Dermis blood vessel endothelial cell (primary cell): ENCODE measurements at places on chromosomes 3 and 15. TPM values are rescaled to one million over a fixed set of nuclear protein-coding genes. Genes with fewer than 3 reads are reported as not detected.
A peak's percentile ranks its signal among the peaks of the same experiment; 100 is the strongest.

GRCh38 chr3:193621127-193621526 is 28.1 kb downstream of the OPA1 start:
- DNase-seq = no peak

DNA sequence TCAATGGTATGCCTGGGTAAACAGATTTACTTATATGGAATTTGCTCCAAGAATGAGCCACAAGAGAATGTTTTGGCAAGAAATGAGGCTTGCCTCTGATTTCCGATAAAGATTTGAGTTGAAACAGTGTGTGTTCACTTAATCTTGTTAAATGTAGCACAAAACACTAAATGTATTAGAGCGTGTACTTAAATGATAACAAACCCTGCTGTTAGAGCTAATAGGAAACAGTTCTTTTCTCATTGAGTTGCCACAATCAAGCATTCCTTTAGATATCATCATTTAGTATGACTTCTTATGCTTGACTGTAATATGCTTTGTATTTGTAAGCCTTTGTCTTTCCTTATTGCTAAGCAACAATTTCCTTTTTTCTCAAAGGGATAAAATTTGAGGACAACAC is 353.6 kb upstream of the ZNF717 start:
- DNase-seq = no peak

MBNL1 gene
- total RNA-seq = 389 and 524 TPM in 2 replicates

DNA sequence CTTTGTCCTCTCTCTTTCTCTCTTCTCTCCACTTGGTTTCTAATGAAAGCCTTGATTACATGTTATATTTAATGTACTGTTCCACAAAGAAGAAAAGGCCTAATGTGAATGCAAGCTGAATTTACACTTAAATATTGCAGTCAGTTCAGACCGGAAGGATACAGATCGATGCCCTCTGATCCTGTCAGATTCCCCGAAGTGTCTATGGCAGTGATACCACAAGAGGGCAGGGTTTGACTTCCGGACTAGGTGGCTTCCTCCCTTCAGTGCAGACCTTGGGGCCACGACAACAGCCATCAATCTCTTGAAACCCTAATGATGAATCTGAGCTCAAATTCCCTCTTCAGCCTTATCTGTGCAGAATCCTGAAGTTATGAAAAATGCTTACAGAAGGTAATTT is 29.5 kb downstream of the AGTR1 start:
- peak; percentile 7 for DNase-seq

- DNase-seq = peak; percentile 64
Observed at GRCh38 chr3:21435871-21436270, 315.1 kb downstream of the ZNF385D start.

GRCh38 chr3:94251566-94251965 is 188.7 kb downstream of the NSUN3 start:
- no peak for DNase-seq

COMMD2 gene
- total RNA-seq = 30.8 and 38.1 TPM in 2 replicates

AADAC gene
- total RNA-seq = 0.19 TPM in 1 of 2 replicates, not detected in the other

GRCh38 chr3:197394464-197395321 is 96.3 kb upstream of the DLG1 start:
- peak; percentile 48 for DNase-seq

DNA sequence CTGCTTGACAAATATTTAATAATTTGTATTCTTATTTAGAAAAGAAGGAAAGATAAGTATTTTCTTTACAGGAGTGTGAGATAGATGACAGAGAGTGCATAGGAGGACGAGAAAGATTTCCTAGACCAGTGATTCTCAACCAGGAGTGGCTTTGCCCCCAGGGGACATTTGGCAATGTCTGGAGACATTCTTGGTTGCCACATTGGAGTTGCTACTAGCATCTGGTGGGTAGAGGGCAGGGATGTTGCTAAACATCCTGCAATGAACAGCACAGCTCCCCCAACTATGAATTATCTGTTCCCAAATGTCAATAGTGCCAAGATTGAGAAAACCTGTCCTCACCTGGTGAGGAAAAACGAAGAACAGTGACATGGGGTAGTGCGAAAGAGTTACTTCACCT is 30.8 kb upstream of the MINAR1 start:
- no peak for DNase-seq

DNA sequence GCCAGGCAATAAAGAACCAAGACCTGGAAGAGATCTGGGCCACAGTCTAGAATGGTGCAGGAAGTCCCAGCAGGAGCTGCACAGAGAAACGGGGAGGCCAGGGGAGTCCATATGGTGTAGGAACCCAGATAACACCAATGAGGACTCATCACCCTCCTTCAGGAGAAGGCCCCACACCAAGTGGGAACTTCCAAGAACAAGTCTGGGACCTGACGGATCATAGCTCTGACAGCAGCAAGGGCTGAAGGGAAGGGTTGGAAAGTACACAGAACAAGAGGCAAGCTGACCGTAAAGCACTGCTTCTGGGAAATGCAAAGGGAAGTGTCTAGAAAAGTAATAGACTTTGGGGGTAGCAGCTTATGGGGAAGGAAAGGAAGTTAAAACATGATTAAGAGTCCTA is 34.5 kb downstream of the ANO10 start:
- DNase-seq = no peak

PLSCR2 gene
- 0.33 and 0.34 TPM in 2 replicates for total RNA-seq

- DNase-seq = no peak
Observed at GRCh38 chr3:22660606-22661005, 542.5 kb upstream of the UBE2E2 start.

SEMA5B gene
- total RNA-seq = 0.05 TPM in 1 of 2 replicates, not detected in the other

DNA sequence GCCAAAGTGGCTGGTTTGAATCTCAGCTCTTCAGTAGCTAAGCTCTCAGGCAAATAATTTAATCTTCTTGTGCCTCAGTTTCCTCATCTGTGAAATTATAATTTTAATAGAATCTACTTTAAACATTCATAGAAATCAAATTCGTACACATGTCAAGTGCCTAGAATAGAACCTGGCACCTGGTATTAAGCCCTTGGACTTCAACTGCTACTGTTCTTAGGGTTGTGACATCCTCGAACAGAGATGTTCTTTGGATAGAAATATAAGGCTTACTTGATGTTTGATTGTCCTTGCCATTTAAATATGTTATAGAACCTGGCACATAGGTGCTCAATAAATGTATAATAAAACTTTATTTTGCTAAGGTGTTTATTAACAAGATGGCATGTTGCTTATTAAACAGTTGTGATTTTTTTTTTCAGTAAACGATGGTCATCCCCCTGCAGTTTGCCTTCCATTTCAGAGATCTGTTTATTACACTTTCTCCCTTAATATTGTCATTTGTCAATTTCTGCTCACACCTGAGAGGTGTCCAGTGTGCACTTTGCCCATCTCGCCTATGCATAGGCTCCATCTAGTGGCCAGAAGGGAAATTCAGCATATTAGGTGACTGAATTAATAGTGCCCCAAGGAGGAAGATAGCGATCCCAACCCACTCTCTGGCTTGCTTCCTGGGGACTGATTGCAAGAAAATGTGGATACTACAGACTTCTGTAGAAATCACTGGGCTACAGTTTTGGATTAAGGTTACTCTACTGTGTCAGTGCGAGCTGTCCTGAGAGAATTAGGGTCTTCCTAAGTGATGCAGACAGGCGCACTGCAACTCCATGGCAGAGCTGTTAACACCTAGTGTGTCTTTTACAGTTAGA is 10.7 kb downstream of the IGF1R start:
- DNase-seq = peak; percentile 68

DNA sequence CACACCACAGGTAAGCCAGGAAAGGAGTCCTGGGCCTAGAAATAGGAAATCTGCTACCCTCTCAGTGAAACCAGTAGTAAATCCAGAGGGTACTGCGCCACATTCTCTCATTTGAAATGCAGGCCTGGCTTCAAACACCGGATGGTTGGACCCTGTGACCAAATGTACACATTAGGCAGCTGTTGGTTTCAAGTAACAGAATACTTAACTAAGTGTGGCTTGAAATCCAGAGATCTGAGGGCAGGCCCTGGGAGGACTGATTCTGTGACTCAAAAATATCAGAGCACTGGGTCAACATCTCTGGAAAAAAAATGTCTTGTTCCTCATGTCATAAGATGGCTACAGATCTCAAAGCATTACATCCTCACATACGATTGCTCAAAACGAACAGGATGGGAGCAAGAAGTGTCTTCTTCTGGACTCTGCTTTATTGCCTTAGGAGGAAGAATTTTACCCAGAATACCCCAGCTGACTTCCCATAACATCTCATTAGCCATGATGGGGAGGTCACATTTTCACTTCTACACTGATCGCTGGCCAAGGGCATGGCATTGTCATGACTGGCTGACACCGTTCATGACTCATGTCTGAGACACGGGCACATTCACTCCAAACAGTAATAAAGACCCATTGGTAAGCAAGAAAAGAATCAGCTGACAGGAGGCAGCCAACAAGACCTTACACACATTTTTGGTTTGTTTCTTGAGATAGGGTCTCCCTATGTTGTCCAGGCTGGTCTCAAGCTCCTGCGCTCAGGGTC is 166.0 kb downstream of the ARRDC4 start:
- DNase-seq = no peak

PLCB2 gene
- under 0.01 and 0.05 TPM in 2 replicates for total RNA-seq

C3orf52 gene
- 6.7 and 7.7 TPM in 2 replicates for total RNA-seq

DNA sequence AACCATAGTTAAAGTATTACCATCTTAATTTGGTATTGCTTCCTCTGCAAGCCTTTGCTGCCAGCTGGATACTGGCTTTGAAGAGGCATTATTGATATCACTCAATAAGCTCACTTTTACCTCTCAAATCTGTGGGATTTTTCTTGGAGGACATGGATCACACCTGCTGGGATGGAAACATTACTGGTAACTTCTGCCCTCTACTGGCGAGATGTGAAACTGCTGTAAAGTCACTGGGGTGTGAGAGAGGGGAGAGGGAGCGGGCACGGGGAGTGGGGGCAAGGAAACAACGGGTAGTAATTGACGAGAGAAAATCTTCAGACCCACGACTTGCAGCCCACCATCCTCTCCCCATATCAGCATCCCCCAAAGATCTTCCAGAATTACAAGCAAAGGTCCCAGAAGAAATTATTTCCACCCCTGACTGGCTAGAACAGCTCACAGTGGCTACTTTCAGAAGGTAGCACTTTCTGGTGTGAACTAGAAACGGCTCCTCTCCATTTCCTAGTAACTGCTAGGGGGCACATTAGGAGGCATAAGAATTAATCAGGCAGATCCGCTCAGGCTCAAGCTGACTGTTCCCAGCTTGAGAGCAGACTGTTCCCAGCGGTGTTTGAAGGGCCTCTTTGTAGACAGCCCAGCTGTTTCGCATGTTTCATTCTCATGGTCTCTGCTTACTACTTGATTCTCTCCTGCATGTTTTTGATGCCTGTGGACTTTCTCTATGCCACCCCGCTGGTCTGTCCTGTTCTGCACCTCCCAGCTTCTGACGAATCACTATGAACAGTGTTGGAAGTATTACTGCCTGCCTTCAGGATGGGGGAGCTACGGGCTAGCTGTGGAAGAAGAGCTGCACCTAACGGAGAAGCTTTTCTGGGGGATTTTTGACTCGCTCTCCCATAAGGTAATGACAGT is 230.4 kb upstream of the CHRM5 start:
- peak; percentile 70 for DNase-seq

GRCh38 chr15:68789534-68790241 is 31.0 kb downstream of the ANP32A start:
- DNase-seq = peak; percentile 56

GRCh38 chr3:53140847-53141845 is 10.9 kb upstream of the RFT1 start:
- DNase-seq = peak; percentile 19

- peak; percentile 89 for DNase-seq
Observed at GRCh38 chr3:101072300-101072699, 79.1 kb upstream of the ABI3BP start.

SST gene
- not detected in 2 replicates for total RNA-seq

GRCh38 chr3:29050155-29050554 is 230.7 kb upstream of the RBMS3 start:
- no peak for DNase-seq

DNA sequence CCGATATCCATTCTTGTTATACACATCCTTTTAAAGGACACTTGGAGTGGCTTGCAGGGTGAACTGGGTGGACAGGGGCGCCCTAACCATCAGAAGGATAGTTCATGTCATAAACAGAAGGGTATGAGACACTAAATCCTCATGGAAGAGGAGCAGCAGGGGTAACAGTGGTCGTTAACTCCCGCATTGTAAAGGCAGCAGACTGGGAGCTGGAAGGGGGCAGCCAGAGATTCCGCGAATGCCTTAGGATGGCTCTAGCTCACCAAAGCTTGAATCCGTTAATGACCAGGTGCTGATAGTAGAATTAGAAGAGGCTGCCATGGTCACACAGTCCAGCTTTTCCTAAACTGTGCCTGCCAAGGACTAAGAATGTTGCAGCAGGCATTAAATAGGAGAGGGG is 85.2 kb upstream of the ANKRD34C start:
- DNase-seq = no peak

PDZRN3 gene
- under 0.01 and 0.23 TPM in 2 replicates for total RNA-seq

ATP10A gene
- 0.05 and 0.17 TPM in 2 replicates for total RNA-seq

DNA sequence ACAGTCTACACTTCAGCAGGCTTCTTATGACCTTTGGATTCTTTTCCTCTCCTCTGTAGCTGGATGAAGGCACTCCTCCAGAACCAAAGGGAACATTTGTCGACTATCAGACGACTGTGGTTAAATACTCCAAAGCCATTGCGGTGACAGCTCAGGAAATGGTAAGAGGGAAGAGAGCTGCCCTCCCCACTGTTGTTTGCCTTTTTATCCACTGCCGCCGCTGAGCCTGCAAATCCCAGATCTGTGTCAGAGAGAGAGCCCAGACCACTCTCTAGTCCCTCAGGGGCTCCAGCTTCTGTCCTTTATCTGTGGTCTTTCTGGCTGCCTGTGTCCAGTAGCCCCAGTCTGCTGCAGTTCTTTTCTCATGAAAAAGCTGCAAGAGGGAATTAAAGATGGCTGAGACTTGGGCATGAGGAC is 261.5 kb upstream of the TPM1 start:
- no peak for DNase-seq

- DNase-seq = peak; percentile 18
Observed at GRCh38 chr3:112365636-112366035, 32.7 kb downstream of the CD200 start.

- no peak for DNase-seq
Observed at GRCh38 chr3:188979669-188980310, 192.0 kb upstream of the TPRG1 start.

GPR62 gene
- total RNA-seq = not detected in 2 replicates

DNA sequence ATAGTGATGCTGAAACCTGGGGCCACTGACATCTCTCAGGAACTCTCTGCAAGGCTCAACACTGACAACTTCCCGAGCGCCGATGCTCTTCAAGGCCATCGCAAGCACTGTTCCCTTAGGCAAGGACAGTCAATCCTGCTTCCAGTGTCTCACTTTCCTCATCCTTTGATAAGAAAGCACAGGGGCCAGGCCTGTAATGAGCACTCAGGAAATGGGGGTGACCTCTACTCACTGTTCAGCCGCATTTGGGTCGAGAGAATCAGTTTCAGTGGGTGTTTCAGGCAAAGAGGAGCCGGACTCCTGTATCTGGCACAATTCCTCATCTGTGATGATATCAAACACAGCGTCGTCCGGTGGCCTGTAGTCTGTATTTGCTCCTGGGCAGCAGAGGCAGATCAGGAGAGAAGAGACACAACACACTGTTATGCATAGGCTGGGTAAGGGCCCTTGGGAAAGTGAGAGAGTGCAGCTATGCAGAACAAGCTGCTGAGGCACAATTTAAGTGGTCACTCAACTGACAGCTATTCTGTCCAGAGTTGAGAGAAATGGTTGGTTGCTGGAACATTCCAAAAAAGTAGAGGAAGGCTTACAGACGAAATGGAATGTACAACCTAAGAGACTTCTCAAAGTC is 11.9 kb downstream of the CXCR6 start:
- DNase-seq = no peak
